ENCODE measurements at places on chromosomes 3 and 15. TPM values are rescaled to one million over a fixed set of nuclear protein-coding genes. Genes with fewer than 3 reads are reported as not detected.

Gene IL17RC
- total RNA-seq = 31.9 TPM

Gene BNIP2
- 110 TPM for total RNA-seq

Gene WDR93
- total RNA-seq = not detected

Gene CRABP1
- not detected for total RNA-seq

Gene P2RY12
- total RNA-seq = 3.1 TPM

Gene UBAP1L
- total RNA-seq = 3.7 TPM

Gene P2RY13
- total RNA-seq = 2.7 TPM

Gene DIS3L
- total RNA-seq = 24.3 TPM

Gene FAM98B
- 20.7 TPM for total RNA-seq

Gene LRTM1
- total RNA-seq = not detected

Measured in posterior vena cava (tissue), 2 donors.